ENCODE measurements at places on chromosomes 12 and 14. TPM values are rescaled to one million over a fixed set of nuclear protein-coding genes. Genes with fewer than 3 reads are reported as not detected.

The STYK1 gene
- total RNA-seq = 0.30 TPM

The CPM gene
- total RNA-seq = 5.2 TPM

The SDSL gene
- total RNA-seq = 30.6 TPM

The KRT85 gene
- total RNA-seq = 0.06 TPM

The IRAK3 gene
- 0.91 TPM for total RNA-seq

The CLEC1B gene
- not detected for total RNA-seq

The XPOT gene
- total RNA-seq = 49.7 TPM

The PLA2G1B gene
- total RNA-seq = not detected

The PTGR2 gene
- total RNA-seq = 7.0 TPM

The KRT75 gene
- total RNA-seq = 0.07 TPM

The SLC8B1 gene
- 9.7 TPM for total RNA-seq

The CCDC60 gene
- total RNA-seq = not detected

The OR6C2 gene
- not detected for total RNA-seq

Measured in A549 treated with Mapracorat at 1 μM for 4 hours (cell line).